G401 (cell line): ENCODE measurements at places on chromosomes 5 and 9. TPM values are rescaled to one million over a fixed set of nuclear protein-coding genes. Genes with fewer than 3 reads are reported as not detected.

- no peak for DNase-seq
Observed at GRCh38 chr9:91899219-91899563, 50.8 kb downstream of the ROR2 start.

- no peak for DNase-seq
Observed at GRCh38 chr9:72704688-72705375, 183.4 kb downstream of the TMC1 start.

- DNase-seq: no peak
Observed at GRCh38 chr5:96478983-96479382, 45.9 kb upstream of the PCSK1 start.

DNA sequence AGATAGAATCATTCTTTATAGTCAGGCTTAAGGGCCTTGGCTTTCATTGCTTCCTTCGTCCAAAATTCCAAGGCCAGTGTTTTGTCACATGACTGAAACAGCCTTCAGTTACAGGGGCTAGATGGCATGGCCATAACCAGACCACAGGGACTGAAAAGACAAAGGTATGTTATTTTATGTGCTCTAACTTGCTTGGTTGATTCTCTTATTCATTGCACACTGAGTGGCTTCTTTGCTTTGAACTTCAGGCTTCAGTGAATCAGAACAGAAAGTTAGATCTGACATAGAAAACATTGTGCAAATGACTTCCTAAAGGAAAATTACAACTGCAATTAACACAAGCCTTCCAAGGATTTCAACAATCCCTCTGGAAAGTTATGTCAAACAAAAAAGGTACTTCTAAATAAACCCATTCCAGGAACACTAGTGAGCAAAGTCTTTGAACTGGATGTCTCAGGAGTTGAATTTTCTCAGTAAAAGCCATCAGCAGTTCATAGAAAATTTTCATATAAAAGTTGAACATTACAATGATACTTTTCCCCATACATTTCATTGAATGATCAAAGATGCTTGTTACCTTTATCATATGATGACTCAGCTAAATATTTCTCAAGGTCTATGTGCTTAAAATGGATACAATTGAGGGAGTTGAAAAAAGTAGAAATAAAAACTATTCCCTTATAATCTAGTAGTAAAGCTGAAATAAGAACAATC, 355.3 kb downstream of the TMEM232 start:
- DNase-seq: no peak

DNA sequence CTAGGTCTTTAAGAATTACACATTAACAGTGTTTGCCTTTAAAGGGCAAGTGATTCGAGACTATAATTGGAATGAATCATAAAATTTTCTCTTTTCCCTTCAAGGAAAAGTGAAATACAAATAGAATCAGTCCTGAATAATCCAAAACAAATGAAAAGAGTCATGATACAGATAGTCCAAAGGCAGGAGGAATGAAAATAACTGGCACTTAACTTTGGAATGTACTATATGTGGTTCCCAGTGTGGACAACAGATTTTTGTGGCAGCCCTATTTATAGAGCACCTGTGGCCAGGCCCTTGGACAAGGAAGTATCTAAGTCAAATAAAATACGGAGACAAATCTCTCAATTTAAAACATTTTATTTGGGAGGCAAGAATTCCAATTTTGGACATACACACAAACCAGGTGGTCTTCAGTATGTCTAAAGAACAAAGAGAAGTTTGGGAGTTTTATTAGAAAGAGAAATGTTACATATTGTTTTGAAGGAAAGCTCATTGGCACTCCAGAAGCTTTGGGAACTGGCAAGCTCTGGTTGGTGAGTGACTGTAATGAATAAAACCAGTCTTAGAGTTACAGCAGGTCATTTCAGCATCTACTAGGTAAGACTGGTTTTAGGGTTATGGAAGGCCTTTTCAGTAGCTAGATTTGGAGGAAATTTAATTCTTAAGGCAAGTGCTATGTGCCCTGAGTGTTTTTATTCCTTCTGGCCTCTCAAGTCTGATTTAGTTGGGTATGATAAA, 116.0 kb upstream of the PAM start:
- DNase-seq: no peak

TMEM250 gene
- total RNA-seq: 48.3 and 51.4 TPM in 2 replicates

TRPM3 gene
- total RNA-seq: not detected in 2 replicates
